HuH-7.5 (cell line): ENCODE measurements at places on chromosomes 11 and 22.

- no peak for DNase-seq
Measured at GRCh38 chr11:64604458-64605243, 13.6 kb downstream of the SLC22A12 start.

- DNase-seq, result no peak
Measured at GRCh38 chr11:127307700-127308099, 307.1 kb upstream of the KIRREL3 start.

DNA sequence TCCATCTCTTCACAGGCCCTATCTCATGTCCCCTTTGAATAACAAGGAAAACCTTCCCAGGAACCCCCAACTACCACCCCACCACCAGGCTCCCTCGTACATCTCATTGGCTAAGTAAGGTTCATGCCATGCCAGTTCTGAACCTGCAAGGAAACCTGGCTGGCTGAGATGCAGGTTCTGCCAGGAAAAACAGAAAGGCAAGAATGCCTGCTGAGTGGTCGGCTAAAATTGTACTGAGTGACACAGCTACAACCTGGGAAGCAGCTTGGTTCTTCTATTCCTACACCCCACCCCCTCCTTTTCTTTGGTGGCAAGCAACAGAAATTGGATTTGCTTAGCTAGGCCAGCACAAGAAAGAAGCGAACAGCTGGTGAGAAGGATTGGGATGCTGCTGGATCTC, 36.1 kb upstream of the TSPAN18 start:
- DNase-seq, result no peak

GRCh38 chr11:43942662-43943371, 380 bp downstream of the C11orf96 start:
- DNase-seq, result peak; percentile 39
